ENCODE measurements at places on chromosomes 13 and 19.

- DNase-seq: no peak
Observed at GRCh38 chr19:55699221-55699620, 24.2 kb downstream of the EPN1 start.

- no peak for DNase-seq
Observed at GRCh38 chr13:62038214-62038613, 622.6 kb upstream of the PCDH20 start.

DNA sequence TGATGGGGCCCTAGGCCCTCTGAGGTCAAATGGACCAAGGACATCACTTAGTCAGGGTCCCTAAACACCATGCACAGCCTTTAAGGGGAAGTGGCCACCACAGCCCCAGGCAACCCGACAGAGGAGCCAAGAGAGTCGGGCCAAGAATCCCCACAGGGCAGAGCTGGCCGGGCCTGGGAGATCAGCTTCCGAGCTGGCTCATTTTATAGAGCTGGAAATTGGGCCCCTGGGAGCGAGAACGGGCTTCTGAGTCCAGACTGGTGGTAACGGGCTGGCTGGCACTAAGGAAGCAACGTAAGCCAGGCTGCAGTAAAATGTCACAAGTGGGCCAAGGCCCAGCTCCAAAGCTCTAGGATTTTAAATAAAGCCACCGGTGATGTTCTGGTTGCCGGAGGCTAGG lies 51.1 kb downstream of the HSPH1 start:
- DNase-seq: no peak

GRCh38 chr19:44356383-44357111 lies at the start of gene ZNF112:
Gene ZNF112, minus strand, starts transcription at chr19:44356680. Its CDS starts 16,141 bp downstream, at chr19:44340539.
- DNase-seq: peak; percentile 82

GRCh38 chr13:59447846-59448620 lies 715.7 kb downstream of the DIAPH3 start:
- peak; percentile 67 for DNase-seq

DNA sequence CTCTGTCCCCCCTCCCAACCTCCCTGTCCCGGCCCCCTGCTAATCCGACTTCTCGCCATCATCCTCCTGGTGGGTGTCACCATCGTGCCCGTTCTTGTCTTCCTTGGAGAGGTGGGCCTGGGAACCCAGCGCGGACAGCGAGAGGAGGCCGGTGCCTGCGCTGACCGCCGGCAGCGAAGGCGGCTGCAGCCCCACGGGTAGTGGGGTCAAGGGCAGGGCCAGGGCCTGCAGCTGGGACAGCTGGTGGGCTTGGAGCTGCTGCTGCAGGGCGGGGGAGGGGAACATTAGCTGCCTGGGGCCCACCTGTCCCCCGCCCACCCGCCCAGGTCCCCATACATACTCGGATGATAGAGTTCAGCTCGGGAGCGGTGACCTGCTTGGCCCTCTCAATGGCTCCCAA lies 8.5 kb downstream of the TLE5 start:
- no peak for DNase-seq

DNA sequence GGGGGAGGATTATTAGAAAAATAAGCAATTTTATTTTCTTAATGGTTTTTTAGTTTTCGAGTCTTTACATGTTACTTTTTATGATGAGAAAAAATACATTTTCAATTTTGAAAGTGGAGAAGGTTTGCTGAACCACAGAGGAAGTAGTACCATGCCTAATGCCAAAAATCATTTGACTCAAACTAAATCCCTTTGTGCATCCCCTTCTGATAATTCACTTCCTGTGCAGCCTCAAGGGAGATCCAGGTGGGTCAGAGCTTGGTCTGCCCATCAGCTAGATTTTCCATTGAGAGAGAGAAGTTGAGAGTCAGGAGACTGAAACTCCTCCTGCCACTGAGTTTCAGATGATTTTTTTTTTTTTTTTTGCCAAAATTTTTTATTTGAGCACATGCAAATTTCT lies 571.7 kb downstream of the LIG4 start:
- DNase-seq: no peak

DNA sequence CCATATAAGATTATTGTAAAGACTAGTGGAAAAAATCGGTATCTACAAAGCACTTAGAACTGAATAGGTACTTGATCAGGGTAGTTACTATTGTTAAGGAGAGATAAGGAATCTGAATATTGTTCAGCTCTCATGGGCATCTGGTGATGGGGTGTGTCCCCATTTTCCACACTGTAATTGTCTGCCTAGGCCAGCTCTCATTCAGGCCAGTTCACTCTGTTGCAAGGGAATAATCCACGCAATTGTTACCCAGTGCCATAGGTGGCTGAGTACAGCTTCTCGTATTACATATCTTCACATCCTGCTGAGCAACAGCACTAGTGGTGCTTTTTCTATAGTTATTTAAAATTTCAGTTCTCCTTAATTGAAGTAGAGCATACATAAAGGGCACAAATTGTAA lies 45.6 kb upstream of the C13orf42 start:
- no peak for DNase-seq

- DNase-seq: no peak
Observed at GRCh38 chr19:11887234-11887610, 360 bp upstream of the ZNF69 start.

- no peak for DNase-seq
Observed at GRCh38 chr19:12913851-12914690, 5.0 kb downstream of the SYCE2 start.

- DNase-seq: peak; percentile 98
Observed at GRCh38 chr19:8361921-8362793, 1.8 kb upstream of the ANGPTL4 start.

DNA sequence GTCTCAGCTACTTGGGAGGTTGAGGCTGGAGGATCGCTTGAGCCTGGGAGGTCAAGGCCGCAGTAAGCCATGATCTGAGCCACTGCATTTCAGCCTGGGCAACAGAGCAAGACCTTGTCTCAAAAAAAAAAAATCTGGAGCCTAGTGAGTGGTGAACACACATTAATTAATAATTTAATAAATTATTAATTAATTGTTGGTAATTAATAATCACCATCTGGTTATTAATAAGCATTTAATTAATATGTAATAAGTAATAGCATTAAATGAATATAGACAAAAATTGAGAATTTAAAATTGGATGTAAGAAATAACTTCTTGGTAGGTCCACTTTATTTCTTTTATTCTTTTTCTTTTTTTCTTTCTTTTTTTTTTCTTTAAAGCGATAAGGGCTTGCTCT lies 31.9 kb upstream of the CEBPA start:
- DNase-seq: no peak

- DNase-seq: peak; percentile 57
Observed at GRCh38 chr19:13834244-13835069, 39.2 kb downstream of the ZSWIM4 start.

DNA sequence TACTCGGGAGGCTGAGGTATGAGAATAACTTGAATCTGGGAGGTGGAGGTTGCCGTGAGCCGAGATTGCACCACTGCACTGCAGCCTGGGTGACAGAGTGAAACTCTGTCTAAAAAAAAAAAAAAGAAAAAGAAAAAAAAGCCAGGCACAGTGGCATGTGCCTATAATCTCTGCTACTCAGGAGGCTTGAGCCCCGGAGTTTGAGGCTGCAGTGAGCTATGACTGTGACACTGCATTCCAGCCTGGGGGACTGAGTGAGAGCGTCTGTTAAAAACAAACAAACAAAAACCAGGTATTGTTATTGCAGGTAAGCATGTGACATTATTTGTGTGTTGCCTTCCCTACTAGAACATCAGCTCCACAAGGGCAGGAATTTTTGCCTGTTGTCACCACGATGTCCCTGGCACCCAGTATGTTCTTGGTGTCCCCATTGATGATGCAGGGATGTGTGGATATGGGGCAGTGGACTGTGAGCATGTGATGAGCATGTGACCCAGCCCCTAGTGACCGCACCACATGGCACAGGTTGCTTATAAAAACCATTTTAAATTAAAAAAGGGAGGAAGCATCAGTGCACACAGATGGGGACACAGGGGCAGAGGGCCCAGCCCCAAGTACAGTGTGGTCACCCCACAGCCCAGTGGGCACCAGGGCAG lies 1.6 kb upstream of the KANK2 start:
- DNase-seq: no peak

GRCh38 chr13:33722216-33722915 lies 95.6 kb upstream of the RFC3 start:
- DNase-seq: no peak

DNA sequence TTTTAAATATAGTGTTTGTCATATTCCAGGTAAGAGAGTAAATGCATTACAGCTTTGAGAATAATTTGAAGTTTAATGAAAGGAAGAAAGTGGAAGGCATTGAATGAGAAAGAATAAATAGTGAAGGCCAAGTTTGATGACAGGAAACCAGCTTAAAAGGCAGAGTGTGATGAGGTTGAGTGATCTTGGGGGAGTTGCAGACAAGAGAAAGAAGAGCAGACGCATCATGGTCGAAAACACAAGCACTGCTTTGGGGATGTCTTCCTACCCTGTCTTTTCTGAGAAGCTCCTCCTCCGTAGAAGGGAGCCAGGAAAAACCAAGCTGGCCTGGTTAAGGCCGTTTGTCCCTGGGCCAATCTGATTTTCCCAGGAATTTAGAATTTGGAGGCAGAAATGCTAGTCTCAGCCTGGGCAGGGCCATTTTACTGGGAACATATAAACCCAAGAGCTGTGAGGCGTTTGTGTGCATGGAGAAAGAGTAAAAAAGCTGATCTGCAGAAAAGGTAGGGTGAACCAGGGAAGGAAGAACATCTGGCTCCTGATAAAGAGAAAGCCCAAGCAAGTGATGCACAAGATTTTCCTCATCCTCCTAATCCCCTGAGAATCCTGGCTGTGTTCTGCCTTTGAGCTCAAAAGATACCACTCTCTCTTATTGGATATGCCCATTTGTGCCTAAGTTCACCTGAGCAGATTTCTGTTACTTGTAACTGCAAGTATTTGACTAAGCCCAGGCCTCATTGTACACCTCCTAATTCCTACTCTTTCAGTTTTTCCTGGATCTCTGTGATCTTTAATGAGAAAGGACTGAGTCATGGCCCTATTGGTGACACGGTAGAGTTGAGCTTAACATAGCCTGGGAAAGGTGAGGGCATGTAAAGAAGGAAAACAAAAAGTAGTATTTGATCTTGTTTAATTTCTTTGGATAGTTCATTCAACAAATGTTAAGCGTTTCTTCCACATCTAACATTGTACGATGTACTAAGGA lies 80.0 kb downstream of the WDFY2 start:
- no peak for DNase-seq

- DNase-seq: no peak
Observed at GRCh38 chr19:17794731-17795494, at the start of gene B3GNT3. Gene B3GNT3, plus strand, starts transcription at chr19:17795138. Its CDS starts 12,670 bp downstream, at chr19:17807808.

Measured in kidney glomerular epithelial cell (primary cell).